ENCODE measurements at places on chromosomes 2 and 18. TPM values are rescaled to one million over a fixed set of nuclear protein-coding genes. Genes with fewer than 3 reads are reported as not detected.

Gene SOX11
- not detected for polyA plus RNA-seq

Gene TMEM163
- 2.8 TPM for polyA plus RNA-seq

Gene MC2R
- polyA plus RNA-seq: not detected

Gene NAT8
- polyA plus RNA-seq: 0.19 TPM

Gene FAM210A
- 6.9 TPM for polyA plus RNA-seq

Gene SKOR2
- not detected for polyA plus RNA-seq

Gene ZNF892
- polyA plus RNA-seq: 0.64 TPM

Gene NT5DC4
- not detected for polyA plus RNA-seq

Gene SCYGR4
- polyA plus RNA-seq: not detected

Gene MEMO1
- 38.6 TPM for polyA plus RNA-seq

Gene TIGD1
- 1.6 TPM for polyA plus RNA-seq

Gene NOSTRIN
- polyA plus RNA-seq: not detected

Gene VIT
- 0.38 TPM for polyA plus RNA-seq

Gene GPR17
- 0.10 TPM for polyA plus RNA-seq

Gene TMEM247
- not detected for polyA plus RNA-seq

Gene NDUFAF7
- polyA plus RNA-seq: 10.8 TPM

- DNase-seq: peak; percentile 60
Observed at GRCh38 chr2:160407393-160408172, 86.0 kb downstream of the RBMS1 start.

DNA sequence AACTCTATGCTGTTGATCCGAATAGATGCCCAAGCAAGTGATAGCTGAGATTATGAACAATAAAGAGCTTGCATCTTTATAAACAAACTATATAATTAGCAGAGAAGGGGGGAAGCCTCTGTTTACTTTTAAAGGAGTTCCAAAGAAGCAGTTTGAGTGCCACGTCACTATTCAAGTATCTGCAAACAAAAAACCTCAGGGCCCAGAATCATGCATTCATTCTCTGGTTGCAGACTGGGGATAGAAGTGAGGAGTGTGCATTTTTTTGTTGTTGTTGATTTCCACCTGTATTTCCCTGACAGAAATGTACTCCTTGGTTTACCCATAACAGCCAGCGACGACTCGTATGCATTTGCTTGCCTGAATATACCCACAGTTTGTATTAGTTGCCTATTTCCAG, 264.3 kb downstream of the PTGR3 start:
- no peak for DNase-seq

- no peak for DNase-seq
Observed at GRCh38 chr2:45404807-45405297, 206.2 kb downstream of the SRBD1 start.

DNA sequence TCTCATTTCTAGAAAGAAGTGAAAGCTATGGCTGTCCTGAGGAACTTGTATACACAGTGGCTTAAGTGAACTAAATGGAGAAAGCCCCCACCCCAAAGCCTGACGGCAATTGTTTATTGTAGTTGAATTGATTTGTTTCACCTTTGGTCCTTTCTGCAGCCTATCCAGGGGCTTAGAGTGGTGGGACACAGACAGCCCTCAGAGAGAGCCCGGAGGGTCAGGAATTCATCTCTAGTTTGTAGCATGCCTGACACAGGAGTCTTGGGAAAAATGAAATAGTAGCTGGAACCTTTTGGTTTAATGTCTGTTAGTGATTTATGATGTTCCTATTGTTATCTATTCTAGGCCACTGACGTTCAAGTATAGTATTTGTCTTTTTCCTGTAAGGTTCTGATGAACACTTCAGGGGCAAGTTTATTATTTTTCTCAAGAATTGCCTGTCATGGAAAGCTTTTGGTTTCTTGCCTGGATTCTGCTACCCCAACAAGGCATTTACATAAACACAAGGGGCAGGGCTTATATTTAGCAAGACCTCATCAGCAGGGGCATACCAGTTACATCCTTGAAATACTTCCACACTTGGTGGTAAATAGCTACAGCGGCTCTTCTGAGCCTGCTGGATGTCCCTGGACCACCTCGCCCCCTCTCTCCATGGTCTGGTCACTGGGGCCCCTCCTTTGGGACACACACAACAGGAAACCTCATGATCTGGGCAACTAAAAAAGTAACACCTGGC, 44.4 kb downstream of the KCNE4 start:
- DNase-seq: no peak

DNA sequence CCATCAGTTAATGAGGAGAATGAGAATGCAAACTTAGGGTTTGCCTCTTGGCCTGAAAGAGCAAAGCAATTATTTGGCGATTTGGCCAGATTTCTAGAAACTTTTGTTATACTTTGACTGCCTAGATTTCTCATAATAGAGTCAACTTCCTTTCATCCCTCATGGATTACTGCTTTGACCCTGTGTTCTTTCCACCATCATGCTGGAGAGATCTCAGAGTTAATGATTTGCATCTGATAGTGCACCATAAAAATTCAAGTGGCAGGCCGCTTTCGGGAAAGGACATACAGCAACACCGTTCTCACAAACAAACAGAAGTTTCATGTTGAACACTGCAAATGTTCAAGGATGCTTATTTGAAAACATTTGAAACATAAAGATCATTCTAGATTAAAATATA, 143.7 kb upstream of the ZFP36L2 start:
- peak; percentile 28 for DNase-seq

DNA sequence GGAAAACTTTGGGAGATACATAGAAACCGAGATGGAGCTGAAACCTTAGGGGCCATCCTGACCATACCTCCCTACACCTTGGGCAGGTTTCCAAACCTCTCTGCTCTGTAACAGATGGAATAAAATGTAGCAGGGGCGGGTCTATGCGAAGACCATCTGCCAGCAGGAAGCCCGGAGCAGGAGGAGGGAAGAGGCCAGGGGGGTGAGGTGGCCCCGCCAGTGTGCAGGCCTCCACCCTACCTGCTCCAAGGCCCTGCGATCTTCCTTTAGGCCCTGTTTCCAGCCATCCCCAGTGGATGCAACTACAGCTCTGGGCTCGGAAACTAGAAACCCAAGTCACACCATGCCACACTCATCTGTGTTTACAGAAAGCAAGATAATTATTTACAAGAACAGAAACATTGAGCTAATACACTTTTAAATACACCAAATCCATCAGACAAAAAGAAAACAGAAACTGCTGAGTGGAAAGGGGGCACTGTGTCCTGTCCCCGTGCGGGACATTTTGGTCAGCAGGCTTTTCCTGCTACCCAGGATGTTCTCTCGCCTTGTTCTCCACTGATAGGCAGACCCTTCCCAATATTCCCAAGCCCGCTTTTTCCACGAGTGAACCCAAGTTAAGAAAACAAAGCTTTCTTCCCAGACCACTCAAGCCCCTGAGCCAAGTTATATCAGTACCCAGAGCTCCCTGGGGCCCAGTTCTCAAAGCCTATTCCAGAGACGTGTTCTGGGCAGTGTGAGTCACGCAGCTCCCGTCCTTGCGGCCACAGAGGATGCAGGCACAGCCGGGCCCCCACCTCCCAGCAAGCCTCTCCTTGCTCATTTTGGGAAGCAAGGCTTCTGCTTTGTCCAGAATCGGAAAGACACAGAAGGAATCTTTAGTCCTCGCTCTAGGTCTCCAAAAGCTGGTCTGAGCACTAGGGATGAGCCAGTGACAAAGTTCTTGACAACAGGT, 17.3 kb downstream of the CIB4 start:
- no peak for DNase-seq

GRCh38 chr2:23617811-23618215, 232.8 kb downstream of the KLHL29 start:
- DNase-seq: no peak

DNA sequence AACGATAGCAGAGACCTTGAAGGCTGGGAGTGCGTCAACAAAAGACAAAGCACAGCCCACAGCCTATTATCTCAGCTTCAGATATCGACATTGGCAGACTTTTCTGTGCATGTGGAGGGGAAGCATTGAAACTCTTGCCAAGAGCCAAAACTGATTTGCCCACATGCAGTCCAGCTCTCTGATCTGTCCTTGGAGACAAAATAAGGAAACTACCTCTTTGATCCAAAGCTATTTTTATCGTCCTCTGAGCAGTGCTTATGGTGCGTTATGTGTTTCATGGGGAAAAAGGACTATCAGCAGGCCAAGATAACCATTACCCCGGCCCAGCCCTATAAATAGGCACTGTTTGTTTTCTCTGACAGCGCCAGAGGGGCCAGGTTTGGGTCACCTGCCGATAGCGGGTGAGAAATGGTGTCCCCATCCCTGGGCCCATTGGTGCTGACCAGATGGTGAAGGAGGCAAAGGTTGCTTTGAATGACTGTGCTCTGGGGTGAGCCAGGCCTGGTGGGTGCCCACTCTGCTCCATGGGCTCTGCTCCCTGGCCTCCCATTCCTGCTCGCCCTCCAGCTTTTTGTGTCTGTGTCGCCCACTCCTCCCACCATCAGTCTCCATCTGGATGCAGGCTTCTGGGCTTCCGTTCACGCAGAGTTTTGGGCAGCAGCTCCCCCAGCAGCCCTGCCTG, 176.1 kb upstream of the HS6ST1 start:
- DNase-seq: peak; percentile 3

- no peak for DNase-seq
Observed at GRCh38 chr2:96843538-96844268, at the start of gene ANKRD23. Gene ANKRD23, minus strand, starts transcription at chr2:96844021. Its CDS starts 29 bp downstream, at chr2:96843992.

- DNase-seq: no peak
Observed at GRCh38 chr2:189654641-189655040, 6.6 kb upstream of the ASNSD1 start.

- DNase-seq: no peak
Observed at GRCh38 chr18:52933356-52933755, 593.4 kb downstream of the DCC start.

- no peak for DNase-seq
Observed at GRCh38 chr18:56086176-56086575, 498.2 kb upstream of the TCF4 start.

- no peak for DNase-seq
Observed at GRCh38 chr2:144240656-144241339, 279.1 kb downstream of the ZEB2 start.

DNA sequence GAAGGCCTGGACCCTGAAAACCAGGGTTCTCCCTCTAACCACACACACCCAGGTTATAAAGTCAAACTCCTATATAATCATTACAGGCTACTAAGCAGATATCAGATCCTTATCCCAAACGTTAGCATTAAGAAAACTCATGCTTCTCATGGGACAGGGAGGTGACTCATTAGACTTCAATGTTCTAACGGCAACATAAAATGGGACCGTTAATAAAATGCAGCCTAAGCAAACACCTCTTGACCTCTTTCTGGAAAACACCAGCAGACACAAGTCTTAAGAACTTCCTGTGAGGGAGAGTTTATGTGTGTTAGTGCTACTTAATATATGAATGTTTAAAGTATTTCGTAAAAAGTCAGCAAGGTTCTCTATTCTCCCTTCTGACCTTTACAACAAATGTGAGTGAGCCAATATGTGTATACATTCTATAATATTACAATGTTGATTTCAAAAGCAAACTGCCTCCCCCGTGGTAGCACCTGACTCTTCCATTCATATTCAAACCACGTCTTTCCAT, 31.7 kb downstream of the LPIN2 start:
- DNase-seq: peak; percentile 95

- DNase-seq: no peak
Observed at GRCh38 chr2:234643407-234643806, 146.5 kb upstream of the ARL4C start.

DNA sequence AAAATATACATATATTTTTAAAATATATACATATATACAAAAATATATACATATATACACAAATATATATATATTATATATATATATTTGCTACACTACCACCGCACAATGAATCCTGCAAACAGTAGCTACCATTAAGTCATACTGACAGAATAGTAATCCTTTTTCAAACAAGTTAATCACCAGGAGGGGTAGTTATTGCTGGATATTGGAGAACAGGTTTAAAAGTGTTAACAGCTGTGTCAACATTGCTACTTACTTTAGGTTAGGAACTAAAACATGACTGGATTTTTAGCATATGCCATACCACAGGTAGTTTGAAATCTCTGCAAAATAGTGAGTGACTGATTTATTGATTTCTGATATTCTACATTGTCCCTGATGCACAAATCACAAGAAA, 529.1 kb upstream of the CDH7 start:
- no peak for DNase-seq

DNA sequence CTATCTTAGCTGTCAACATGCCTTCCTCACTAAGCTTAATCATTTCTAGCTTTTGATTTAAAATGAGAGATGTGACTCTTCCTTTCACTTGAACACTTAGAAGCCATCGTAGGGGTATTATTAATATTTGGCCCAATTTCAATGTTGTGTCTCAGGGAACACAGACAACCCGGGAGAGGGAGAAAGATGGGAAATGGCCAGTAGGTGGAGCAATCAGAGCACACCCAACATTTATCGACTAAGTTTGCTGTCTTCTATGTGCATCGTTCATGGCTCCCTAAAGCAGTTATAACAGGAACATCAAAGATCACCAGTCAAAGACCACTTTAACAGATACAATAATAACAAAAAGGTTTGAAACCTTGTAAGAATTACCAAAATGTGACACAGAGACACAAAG, 110.2 kb downstream of the OLA1 start:
- peak; percentile 64 for DNase-seq

- DNase-seq: no peak
Observed at GRCh38 chr2:225033440-225034318, 8.6 kb downstream of the DOCK10 start.

DNA sequence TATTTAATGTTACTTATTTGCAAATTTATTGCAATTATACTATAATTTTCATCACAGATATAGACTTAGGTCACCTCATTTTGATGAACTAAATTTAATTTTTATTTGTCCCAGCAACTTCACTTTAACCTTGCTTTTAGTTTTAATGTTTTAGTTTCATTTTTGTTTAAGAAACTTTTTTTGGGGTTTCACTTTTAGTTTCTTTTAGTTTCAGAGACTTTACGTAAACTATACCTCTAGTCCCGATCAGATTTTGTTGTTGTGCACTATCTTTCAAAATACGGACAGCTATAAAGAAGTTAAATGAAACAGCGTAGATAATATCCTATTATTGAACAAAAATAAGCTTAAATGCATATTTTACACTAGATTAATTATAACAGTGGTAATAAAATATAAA, 460.5 kb downstream of the ERBB4 start:
- no peak for DNase-seq

GRCh38 chr2:232537079-232537478, 2.4 kb upstream of the CHRNG start:
- no peak for DNase-seq

Measured in endothelial cell of umbilical vein (primary cell).